ENCODE measurements at places on chromosomes 16 and 17.

GRCh38 chr16:70803319-70803718 lies 2.4 kb upstream of the VAC14 start:
- DNase-seq: no peak

DNA sequence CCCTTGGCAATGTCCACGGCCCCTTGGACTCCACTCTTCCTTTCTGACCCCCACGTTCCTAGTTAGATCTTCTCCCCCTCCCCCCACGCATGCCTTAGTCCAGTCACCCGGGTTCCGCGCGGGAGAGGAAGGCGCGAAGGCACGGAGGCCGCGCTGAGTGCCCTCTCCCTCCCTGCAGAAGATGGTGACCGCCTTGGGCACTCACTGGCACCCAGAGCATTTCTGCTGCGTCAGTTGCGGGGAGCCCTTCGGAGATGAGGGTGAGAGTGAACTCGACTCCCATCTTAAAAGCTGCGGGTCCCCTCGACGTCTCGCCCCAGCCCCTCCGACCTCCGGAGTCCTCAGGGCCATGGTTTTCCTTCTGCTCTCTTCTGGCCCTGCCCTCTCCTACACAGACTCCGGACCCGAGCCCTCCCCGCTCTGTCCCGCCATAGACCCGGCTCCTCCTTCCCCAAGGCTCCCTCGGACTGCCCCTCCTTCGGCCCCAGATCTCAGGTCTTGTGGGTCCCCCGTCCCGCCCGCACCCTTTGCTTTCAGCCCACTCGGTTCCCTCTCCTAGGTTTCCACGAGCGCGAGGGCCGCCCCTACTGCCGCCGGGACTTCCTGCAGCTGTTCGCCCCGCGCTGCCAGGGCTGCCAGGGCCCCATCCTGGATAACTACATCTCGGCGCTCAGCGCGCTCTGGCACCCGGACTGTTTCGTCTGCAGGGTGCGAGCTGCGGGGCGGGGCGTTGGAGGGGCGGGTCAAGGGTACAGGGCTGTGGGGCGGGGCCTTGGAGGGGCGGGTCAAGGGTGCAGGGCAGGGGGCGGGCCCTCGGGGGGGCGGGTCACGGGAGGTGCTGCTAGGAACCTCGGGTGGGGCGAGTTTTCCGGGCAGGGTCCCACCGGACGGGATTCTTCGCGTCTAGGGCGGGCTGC lies 4.6 kb downstream of the TGFB1I1 start:
- no peak for DNase-seq

- DNase-seq: peak; percentile 18
Measured at GRCh38 chr17:10276436-10276835, 78.0 kb upstream of the GAS7 start.

DNA sequence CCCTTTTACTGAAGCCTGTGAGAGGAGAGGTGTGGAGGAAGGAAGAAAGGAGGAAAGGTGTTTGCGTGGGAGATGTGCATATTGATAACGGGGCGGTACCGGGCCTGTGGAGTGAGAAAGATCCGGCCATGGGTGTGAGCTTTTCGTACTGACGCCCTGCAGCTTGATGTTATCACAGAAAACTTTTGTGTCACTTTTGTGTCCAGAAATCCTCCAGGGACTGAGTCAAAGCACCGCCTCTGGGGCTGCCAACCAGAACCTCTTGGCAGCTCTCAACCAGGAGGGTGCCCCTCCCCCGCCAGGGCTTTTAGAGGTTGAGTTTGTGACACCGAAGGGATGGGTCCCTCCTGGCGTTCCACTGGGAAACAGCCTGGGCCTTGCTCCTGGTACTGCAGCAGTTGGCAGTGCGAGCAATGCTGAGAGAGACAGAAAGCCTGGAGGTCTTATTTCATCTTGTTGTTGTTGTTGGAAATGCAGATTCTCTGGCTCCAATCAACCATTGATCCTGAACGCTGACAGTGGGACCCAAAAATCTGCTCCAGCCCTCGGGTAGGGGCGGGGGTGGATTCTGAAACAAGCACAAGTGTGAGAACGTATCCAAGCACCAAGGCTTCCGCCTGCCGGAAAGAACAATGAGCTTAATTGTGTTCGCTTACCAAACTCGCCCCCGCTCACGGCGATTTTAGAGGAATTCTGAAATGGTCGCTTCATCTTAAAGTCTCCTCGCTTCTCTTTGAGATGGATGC lies 65.0 kb downstream of the CRISPLD2 start:
- DNase-seq: peak; percentile 74

DNA sequence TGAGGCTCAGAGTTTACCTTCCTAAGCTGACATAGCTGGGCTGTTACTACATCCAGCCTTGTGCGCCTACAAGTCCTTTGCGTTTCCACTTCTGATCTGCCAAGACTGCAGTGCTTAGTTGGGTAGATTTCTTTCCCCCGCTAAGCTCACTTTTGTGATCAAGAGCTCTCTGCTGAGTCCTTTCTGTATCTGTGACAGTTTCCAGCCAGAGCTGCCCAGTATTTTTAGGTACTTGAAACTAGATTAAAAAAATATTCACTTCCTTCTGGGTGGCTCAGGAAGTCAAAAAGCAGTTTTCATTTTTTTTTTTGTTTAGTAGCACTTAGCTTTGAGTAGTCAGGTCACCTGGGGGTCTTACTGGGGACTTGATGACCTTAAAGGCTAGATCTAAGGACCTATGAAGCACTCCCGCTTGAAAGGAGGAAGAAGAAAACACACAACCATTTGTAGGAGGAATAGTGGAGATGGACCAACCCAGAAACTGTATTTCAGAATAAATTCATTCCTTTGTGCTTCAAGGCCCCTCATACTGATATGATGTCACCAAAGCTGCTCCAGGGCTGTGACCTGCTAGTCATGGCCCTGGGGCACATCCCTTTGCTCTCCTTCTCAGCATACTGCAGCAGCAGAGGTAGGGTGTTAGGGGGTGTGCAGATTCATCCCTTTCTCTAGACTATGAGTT lies 75.6 kb upstream of the HNF1B start:
- DNase-seq: no peak

DNA sequence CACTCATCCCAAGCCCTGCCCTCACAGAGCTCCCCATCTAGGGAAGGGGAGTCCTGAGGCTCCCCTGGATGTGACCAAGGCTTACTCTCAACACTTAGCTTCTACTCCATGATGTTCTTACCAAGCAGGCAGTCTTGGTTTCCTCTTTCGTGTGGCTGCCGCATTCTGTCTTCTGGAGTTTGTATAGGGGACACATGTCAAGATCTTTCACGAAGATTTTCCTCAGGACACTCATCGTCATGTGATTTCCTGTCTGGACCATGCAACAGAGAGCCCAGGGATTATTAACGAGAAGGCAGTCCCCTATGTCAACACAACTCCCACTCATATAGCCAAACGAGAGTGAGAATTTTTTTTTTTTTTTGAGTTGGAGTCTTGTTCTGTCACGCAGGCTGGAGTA lies 10.4 kb downstream of the PRSS54 start:
- no peak for DNase-seq

GRCh38 chr17:48769009-48769675 lies 40.6 kb upstream of the HOXB13 start:
- no peak for DNase-seq

GRCh38 chr17:45200701-45201100 lies 21.0 kb upstream of the FMNL1 start:
- DNase-seq: peak; percentile 82

DNA sequence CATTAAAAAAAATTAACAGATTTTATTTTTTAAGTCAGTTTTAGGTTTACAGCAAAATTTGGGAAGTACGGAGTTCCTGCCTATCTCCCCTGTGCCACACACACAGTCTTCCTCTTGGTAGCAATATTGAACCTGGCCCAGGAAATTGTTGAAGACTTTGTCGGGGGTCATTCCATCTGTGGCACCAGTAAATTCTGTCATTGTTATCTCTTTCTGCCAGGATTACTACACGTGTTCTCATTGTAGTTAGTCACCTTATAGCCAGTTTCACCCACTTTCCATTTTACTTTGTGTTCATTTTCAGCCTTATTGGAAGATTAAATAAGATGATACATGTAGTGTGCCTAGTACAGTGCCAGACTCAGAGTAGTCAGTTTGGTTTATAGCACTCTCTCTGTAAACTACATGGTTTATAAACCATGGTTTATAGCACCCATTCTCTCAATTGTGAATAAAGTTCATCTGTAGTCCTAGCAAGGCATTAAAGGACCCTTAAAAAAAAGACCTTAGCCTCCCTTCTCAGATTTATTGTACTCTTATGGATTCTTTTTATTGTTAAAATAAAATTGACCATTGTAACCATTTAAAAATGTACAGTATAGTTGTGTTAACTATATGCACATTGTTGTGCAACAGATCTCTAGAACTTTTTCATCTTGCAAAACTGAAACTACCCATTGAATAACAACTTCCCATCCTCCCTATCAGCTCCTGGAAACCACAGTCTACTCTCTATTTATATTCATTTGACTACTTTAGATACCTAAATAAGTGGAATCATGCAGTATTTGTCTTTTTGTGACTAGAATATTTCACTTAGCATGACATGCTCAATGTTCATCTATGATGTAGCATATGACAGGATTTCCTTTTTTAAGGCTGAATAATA lies 36.1 kb downstream of the NLK start:
- no peak for DNase-seq

DNA sequence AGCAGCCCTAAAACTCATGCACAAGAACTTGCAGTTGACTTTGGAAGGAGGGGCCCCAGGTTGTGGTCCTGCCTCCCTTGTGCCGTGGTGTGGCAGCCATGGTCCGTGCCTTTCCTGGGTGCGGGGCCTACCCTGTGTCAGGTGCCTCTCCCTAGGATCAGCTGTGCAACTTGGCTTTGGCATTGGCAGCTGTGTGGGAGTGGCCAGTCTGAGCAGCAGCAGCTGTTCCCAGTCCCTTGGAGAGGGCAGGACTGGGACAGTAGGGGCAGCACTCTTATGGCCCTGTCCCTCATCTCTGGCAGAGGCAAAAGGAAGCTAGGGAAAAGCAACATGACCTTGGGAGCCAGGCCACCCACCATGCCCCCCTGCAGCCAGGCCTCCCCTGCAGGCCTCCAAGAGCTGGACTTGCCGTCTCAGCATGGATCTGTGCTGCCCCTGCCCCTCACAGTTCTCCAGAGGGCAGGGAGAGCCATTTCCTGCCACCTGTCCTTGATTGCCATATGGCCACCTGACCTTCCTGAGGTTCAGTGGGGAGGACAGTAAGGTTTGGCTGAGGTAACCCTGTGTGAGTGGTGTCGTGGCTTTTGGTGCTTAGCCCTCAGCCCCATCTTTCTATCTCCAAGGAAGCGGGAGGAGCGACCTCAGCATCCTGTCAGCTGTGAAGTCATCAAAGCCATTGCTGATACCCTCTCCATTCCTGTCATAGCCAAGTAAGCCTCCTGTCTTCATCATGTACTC lies 15.5 kb upstream of the NFATC3 start:
- no peak for DNase-seq

- DNase-seq: no peak
Measured at GRCh38 chr17:40705584-40705983, 2.0 kb upstream of the KRT24 start.

DNA sequence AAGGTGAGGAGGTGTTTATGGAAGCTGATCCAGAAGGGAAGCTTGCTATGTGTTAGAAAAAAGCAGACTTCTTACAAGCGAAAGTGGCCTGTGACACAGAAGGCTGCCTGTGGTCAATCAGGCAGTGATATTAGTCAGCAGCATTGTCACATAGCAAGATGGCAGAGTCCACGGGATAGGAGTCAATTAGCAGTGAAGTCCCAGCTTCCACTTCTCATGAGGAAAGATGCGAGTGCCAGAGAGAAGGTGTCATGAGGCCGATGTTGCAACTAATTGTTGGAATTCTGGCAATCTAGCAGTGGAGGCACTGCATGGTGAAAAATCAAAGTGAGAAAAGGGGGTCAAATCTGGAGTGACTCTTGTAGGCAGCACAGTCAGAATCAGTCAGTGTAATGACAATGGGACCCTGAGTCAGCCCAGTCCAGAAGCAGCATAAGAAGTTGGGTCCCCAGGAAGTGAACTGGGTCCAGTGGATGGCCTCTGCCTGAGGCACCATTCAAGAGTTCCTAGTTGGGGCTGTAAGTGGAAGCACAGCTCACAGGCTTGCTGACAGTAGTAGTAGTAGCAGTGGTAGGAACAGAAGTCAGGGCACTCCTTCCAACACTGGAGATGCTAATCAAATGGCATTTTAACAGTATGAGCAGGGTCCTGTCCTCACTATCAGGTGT lies 85.1 kb downstream of the TNFRSF13B start:
- peak; percentile 42 for DNase-seq

GRCh38 chr16:74075393-74075792 lies 221.2 kb upstream of the PSMD7 start:
- no peak for DNase-seq

- no peak for DNase-seq
Measured at GRCh38 chr17:51103050-51103449, 17.6 kb downstream of the SPAG9 start.

- DNase-seq: peak; percentile 30
Measured at GRCh38 chr17:40598619-40599467, 33.6 kb upstream of the CCR7 start.

DNA sequence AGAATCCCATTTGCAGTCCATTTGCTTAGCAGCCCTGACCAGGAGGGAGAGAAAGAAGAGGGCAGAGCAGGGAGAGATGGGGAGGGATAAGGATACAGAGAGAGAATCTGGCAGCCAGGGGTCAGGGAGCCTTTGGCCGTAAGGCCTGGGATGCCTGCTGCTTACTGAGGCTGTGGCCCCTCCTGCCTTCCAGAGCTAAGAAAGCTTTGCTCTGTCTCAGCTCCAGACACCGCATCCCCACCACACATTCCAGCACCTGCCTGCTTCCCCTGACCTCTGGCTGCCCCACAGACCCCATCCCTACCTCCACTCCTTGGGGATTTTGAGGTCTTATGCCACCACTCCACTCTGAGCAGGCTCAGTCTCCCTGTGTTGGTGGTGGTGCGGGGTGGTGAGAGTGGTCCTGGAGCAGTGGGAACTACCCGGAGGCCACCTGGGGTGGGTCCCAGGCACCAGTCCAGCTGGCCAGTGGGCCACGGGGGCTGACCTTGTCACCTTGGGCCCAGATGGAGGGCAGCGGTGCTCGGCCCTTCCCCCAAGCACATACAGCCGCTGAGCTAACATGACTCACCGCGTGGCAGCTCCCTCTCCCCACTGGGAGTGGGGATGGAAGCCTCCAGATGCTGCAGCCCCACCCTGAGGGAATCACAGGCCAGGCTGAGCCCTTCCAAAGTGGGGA lies 58.3 kb downstream of the RAI1 start:
- DNase-seq: no peak

GRCh38 chr17:40548491-40548981 lies 16.7 kb downstream of the CCR7 start:
- peak; percentile 32 for DNase-seq

DNA sequence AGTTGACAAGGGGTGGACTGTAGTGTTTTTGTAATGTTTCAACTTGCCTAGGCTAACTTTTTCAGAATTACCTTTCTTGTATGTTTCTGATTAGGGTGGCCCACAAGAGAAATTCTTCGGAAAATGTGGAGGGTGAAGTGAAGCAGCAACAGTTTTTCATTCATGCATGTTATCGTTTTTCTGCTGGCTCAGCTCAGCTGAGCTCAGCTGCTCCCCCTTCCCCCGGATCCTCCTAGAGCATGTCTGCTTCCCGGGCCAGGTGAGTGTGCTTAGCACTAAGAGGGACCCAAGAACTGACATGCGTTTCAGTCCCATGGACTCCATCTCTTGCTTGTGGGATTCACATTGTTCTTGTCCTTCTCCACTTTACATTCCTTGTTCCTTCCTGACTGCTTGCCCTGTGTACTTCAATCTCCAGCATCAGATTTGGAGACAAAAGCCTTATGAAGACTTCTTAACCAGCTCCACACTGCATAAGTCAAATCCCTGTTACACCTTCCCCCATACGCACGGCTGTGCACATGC lies 33.6 kb downstream of the SCPEP1 start:
- no peak for DNase-seq

GRCh38 chr16:50742576-50743200 lies 802 bp downstream of the CYLD start:
- no peak for DNase-seq

Data from right atrium auricular region (tissue), 2 donors.